ENCODE measurements at places on chromosomes 7 and 10.

GRCh38 chr7:132446666-132447278 is 129.5 kb downstream of the PLXNA4 start:
- DNase-seq: no peak

- no peak for DNase-seq
Measured at GRCh38 chr7:4209126-4209525, 473.0 kb upstream of the FOXK1 start.

DNA sequence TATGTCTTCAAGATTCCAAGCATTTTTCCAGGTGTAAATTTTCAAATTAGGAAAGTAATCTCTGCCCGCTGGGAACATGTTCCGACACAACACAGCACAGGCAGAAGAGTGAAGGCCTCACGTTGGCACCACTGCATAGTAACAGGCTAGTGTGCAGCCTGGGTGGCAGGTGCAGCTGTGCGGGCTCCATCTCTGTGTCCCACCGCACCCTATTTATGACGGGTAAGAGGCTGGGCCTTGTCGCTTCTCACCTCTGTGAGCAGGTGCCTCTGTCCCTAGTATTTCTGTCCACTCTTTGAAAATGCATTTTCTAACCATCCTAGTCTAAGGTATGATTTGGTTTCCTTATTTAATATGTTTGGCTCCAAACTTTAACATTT is 24.1 kb downstream of the VIPR2 start:
- no peak for DNase-seq

DNA sequence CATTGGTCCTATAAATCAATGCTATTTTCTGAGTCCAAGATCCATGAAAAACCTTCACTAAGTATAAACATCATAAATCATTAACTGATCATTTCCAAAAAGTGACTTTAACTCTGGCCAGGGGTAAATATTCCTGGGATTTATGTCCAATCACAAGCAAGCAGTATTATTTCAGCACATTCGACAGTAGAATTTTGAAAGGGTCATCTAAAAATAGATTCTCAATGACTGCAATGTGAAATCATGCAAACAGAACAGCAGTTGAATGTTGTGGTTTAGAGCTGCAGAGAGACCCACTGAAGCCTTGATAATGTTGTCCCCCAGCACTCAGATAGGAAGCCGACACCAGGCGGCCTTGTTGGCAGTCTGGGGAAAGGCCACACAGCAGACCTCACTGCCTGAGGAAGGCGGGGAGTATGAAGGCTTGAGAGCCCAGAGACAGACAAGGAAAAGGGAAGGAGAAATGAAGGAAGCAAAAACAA is 38.1 kb downstream of the FAM107B start:
- no peak for DNase-seq

- no peak for DNase-seq
Measured at GRCh38 chr10:132551093-132551807, 13.7 kb downstream of the INPP5A start.

DNA sequence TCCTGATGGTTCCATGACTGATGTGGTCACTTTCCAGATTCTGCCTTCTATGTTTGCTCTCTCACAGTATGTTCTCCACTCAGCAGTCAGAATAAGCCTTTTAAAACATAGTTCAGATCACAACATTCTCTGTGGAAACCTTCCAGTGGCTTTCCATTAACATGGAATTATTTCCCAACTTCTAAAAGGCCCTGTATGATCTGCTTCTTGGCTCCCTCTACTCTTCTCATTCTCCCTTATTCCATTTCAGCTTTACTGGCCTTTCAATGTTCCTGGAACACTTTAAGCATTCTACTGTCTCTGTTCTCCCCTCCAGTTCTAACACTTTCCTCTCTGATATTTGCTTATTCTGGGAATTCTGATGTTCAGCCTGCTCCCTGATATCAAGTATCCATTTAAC is 325.6 kb downstream of the THSD7A start:
- no peak for DNase-seq

- peak; percentile 55 for DNase-seq
Measured at GRCh38 chr7:22728401-22729029, 1.5 kb downstream of the IL6 start.

- DNase-seq: no peak
Measured at GRCh38 chr10:31018962-31019361, 12.7 kb downstream of the ZNF438 start.

DNA sequence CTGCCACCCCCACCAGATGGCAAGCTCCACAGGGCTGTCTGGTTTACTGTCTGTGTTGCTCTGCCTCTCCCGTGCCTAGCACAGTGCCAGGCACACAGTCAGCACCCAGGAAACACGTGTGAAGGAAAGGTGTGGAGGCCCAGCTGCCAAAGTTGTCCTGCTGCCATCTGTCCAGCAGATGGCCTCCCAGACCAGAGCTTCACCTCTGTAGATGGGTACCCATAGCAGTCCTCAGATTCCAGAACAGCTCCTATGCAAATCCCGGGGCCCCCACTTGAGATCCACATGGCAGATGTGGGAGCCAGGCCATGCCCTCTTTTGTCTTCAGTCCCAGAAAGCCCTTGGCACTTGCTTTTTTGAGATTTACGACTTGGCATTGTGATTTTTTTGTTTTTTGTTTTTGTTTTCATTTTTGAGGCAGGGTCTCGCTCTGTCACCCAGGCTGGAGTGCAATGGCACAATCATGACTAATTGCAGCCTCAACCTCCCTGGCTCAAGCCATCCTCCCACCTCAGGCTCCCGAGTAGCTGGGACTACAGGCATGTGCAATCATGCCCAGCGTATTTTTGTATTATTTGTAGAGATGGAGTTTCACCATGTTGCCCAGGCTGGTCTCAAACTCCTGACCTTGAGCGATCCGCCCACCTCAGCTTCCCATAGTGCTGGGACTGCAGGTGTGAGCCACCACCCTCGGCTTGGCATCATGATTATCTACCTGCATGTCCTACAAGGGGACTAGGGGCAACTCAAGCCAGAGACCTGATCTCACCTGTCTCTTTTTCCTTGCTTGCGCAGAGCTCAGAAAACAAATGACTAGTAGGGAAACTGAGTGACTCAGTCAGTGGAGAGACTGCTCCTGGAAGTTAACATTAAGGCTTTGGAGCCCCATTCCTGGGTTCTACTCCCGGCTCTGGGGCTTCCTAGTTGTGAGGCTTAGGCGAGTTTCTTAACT is 16.9 kb upstream of the PALD1 start:
- peak; percentile 67 for DNase-seq

- DNase-seq: no peak
Measured at GRCh38 chr7:99460651-99461050, 5.3 kb downstream of the ATP5MF start.

DNA sequence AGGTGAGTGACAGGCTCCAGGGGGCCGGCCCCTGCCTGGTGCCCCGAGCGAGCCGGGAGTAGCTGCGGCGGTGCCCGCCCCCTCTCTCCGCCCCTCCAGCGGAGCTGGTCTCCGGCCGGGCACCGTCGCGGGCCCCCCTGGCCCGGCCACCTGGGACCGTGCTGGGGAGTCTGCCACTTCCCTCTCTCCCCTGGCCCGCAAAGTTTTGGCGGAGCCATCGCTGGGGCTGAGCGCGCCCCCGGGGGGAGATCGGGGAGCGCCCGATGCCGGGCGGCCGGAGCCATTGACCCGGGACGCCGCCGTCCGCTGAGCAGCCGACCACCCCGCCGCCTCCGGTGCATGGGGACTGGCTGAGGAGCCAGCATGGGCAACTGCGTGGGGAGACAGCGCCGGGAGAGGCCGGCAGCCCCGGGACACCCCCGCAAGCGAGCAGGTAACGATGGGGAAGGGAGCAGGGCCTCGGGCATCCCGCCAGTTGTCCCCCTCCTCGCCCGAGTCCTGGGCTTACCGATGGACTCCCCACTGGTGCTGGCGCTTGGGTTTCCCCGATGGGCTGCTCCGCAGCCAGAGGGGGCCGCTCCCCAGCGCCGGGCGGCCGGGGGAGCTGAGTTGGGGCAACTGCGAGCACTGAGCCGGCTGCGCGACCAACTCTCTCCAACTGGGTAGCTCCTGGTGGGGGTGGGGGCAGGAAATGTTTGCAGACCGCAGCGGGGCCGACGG is at the start of gene UBTD1:
UBTD1 (plus strand) TSS at position 84 of the 720 bp plus-strand sequence; CDS start at position 364, 280 bp downstream.
- DNase-seq: no peak

DNA sequence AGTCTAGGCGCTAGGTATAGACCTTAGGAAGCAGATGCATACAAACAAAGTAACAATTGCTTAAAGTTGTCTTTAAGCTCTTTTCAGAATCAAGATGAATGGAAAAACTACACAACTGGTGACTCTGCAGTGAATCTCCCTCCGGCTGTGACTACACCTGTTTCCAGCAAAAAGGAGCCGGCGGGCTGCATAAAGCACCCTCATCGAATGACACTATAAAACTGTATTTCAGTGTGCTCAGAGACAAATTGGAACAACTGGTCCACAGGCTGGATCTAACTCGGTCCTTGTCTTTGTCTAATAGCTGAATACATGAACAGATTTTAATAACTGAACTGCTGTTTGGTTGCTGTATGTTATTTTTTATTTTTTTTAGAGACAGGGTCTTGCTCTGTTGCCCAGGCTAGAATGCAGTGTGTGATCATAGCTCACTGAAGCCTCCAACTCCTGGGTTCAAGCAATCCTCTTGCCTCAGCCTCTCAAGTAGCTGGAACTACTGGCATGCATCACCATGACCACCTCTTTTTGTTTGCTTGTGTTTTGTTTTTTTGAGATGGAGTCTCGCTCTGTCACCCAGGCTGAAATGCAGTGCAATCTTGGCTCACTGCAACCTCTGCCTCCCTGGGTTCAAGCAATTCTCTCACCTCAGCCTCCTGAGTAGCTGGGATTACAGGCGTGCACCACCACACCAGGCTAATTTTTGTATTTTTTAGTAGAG is 64.2 kb upstream of the SVIL start:
- DNase-seq: no peak

DNA sequence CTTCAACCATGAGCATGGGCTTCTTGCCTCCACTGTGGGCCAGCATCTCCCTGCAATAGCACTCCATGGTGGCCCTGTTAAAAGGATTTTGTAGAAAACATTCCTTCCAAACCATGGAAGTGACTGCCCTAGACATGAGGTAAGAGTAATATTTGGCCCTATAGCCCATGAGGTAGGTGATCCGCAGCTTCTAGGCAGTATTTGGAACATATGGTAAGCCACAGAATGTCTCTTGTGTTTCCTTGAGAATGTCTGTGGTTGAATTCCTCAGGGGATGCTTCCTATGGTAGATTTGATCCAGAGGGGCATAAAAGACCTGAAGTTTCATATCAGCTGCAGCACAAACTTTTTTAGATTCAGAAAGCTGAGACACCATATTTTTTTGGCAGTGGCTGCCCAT is 54.9 kb downstream of the TMEM168 start:
- DNase-seq: no peak

- no peak for DNase-seq
Measured at GRCh38 chr10:23173214-23174073, 18.7 kb upstream of the PTF1A start.

DNA sequence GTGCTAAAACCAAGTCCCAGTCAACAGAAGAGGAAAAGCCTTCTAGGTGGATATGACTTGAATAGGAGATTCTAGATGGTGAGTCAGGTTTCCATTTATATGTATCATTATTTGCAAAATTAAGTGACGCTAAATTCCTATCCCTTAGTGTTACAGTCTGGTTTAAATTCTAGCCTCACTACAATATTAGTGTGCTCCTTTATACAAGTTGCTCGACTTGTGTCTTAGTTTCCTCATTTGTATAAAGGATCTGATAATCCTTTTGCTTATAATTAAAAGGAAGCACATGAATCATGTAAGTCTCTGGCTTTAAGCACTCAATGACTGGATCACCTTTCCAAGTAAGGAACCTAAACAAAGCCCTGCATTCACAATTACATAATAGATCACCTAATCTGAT is 105.7 kb downstream of the SVOPL start:
- DNase-seq: no peak

DNA sequence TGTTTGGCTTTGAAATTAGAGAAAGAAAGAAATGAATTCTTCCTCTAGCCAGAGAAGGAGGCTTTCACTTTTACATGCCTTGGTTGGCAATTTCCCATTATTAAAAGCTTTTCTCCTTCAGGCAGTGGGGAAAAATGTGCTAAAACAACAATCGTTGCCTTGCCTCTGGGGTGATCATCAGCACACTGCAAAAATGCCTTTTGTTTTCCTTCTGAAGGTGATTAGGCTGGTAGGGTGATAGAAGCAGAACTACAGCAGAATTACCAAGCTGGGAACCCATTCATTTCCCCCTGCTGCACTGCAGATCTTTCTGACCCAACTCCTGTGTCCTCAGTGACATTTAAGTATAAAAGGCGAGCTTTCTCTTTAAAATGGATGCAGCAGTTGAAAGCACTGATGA is 22.2 kb downstream of the ANK3 start:
- DNase-seq: no peak

DNA sequence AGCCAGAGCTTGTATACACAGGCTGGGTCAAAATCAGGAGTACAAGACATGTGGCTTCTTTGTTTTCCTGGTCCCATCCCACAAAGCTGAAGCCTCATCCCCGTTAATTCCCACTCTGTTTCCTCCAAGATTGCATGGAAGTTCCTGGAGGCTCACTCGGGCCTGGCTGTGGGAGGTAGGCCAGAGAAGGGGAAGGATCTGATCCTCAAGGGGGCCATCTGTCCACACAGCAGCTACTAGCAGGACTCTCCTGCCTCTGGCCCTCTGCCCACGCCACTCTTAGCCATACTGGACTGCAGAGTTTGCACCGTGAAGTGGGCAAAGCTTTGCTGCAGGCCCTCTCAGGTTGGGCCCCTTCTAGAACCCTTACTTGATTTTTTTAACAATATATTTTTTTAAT is 160.6 kb downstream of the FGFR2 start:
- DNase-seq: no peak

DNA sequence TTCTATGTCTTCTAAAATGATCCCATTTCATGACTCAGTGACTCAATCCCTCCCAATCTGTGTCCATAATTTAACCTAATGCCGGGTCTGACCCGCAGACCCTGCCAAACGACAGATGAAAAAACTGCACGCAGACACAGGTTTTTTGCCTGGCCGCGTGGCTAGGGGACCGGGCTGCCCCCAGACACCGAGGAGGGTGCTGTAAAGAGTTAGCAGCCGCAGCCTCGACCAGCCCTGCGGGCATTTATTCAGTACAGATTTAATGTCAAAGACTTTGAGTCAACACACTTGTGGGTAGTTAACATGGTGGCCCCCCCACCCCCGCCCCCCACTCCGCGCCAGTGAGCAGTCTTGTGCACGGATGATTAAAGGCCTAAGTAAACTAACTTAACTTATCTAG is 1324.7 kb downstream of the GATA3 start:
- DNase-seq: no peak

DNA sequence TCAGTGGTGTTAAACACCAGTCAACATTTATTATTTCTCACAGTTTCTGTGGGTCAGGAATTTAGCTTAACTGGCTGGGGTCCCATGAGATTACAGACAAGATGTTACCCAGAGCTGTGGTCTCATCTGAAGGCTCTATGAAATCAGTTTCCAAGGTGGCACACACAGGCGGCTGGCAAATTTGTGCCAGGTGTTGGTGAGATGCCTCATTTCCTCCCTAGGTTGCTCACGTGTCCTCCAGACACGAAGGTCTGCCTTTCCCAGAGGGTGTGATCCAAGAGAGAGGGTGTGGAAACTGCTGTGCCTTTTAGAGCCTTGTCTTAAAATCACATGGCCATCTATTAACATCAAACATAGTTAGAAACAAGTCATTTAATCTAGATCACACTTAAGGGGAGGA is 209.0 kb downstream of the JCAD start:
- DNase-seq: no peak

Data from HCT116 (cell line).